ENCODE measurements at places on chromosomes 2 and 18.

- no peak for DNase-seq
Observed at GRCh38 chr2:226531061-226531810, 268.4 kb downstream of the IRS1 start.

GRCh38 chr18:6591491-6591890 is 138.0 kb upstream of the ARHGAP28 start:
- DNase-seq, result no peak

- DNase-seq, result no peak
Observed at GRCh38 chr2:191009541-191010374, 4.2 kb downstream of the STAT1 start.

DNA sequence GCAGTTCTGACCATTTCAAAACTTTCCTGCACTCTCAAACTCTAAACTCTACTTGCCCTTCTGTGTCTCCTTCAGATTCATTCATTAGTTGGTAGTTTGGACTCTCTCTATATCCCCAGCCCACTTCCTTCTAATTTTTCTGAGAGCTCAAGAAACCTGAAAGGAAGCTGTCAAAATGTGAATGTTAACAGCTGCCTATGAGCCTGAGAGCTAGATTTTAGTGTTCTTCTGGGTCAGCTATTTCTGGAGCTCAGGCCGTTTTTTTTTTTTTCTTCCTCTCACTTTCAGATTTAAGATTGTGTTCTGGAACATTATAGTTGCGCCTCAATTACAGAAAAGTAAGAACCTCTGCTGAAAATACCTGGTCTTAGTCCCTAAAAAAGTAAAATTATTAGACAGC is 73.1 kb downstream of the RTN4 start:
- DNase-seq, result no peak

All from effector CD4-positive, alpha-beta T cell (primary cell).